Kidney glomerular epithelial cell (primary cell): ENCODE measurements at places on chromosomes 16 and 17.

DNA sequence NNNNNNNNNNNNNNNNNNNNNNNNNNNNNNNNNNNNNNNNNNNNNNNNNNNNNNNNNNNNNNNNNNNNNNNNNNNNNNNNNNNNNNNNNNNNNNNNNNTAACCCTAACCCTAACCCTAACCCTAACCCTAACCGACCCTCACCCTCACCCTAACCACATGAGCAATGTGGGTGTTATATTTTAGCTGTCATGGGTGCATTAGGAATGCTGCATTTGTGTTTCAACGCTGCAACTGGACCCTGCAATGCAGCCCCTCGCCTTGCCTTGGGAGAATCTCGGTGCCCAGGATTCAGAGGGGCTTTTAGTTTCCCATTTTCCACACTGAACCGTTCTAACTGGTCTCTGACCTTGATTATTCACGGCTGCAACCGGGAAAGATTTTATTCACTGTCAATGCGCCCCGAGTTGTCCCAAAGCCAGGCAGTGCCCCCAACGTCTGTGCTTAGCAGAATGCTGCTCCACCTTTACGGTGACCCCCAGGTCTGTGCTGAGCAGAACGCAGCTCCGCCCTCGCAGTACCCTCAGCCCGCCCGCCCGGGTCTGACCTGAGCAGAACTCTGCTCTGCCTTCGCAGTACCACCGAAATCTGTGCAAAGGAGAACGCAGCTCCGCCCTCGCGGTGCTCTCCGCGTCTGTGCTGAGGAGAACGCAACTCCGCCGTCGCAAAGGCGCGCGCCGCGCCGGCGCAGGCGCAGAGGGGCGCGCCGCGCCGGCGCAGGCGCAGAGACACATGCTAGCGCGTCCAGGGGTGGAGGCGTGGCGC, 43.3 kb downstream of the POLR3K start:
- no peak for DNase-seq

GRCh38 chr16:59604354-59604753, 870.2 kb upstream of the GOT2 start:
- DNase-seq, result no peak

- DNase-seq, result peak; percentile 52
Measured at GRCh38 chr17:1486802-1487695, 5.4 kb downstream of the MYO1C start.

- no peak for DNase-seq
Measured at GRCh38 chr16:28163699-28164098, 48.1 kb downstream of the XPO6 start.

DNA sequence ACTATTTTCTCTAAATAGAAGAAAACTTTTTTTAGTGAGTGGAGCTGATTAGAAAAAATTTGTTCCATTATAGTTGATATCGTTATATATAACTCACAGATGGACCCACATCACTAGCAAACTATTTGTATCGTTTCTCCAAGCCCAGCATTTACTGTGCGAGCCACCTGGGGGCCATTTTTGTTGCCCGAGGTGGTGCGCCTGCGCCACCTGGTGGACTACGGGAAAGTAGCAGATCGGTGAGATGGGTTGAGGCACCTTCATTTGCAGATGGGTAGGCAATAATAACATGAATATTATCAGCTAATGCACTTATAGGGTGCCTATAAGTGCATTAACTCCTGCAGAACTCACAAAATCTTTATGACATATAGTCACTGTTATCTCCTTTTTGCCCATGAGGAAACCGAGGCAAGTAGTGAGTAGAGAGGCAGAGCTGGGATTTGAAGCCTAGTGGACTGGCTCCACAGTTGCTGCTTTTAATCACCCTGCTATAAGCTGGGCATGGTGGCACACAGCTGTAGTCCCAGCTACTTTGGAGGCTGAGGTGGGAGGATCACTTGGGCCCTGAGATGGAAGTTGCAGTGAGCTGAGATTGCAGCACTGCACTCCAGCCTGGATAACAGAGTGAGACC, 23.2 kb upstream of the NTN1 start:
- DNase-seq, result peak; percentile 48

- DNase-seq, result no peak
Measured at GRCh38 chr17:55285340-55286301, 20.9 kb downstream of the HLF start.

GRCh38 chr17:51347851-51348584, 87.7 kb downstream of the UTP18 start:
- no peak for DNase-seq

DNA sequence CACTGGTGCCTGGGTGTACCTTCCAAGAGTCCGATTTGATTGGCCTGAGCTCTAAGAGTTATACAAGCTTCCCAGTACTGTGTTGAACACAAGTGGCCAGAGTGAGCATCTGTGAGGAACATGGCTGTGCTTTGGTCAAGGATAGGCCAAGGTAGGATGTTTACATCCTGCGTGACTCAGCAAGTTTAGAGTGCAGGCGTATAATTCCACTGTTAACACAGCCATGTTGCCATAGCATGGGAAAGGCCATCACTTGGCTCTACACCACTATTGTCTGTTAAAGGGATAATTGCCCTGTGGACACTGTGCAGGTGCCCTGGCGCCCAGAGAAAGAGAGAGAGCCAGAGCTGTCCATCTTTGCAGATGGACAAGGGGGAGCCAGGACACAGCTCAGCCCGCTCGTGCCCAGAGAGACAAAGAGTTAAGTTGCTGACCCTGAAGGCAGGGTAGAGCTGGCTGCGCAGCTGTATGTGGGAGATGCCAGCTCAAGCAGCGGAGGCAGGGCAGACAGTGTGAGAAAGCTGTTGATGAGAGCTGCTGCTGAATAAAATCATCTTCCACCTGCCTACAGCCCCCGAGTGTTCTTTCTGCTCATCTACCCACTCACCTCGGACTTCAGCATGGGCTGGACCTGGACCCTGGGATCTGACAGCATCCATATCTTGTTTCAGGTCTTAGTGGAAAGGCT, 11.7 kb downstream of the CFAP52 start:
- DNase-seq, result no peak

GRCh38 chr17:8599351-8600011, 31.0 kb downstream of the MYH10 start:
- no peak for DNase-seq

DNA sequence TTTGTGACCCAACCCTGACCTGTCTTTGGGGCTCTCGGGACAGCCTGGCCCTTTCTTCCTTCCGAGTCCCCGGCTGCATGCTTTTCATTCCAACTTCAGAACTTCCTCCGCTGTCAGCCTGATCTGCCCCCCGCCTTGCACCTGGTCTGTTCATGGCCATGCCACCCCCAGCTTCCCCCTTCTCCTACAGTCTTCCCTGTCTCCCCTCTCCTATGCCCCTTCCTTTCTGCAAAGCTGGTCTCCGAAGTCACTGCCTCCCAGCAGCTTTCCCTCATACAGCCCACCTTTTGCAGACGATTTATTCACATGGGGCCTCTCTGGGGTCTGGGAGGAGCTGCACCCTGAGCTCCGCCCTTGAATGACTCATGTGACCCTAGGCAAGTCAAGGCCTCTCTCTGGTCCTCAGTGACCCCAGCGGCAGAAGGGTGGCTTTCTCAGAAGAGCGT, 47.1 kb upstream of the SDK2 start:
- no peak for DNase-seq

GRCh38 chr17:18246109-18246725, 12.3 kb downstream of the FLII start:
- no peak for DNase-seq

DNA sequence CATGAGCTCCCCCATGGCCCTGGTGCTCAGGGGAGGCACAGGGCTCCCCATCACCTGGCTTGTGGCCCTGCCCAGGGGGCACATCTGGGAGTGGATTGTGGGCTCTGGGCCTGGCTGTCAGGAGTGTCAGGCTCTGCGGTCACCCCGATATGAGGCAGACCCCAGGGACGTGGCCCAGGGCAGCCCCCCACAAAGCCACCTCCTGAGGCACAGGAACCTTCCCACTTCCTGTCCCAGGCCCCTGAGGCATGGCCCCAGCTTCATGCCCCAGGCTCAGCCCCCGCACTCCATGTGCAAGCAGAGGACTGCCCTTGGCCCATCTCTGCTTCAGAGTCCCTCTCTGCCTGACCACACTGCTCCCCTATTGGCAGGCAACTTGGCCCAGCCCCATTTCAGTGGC, 160.3 kb downstream of the PCTP start:
- no peak for DNase-seq

GRCh38 chr16:46800494-46800893, 30.5 kb downstream of the C16orf87 start:
- no peak for DNase-seq

DNA sequence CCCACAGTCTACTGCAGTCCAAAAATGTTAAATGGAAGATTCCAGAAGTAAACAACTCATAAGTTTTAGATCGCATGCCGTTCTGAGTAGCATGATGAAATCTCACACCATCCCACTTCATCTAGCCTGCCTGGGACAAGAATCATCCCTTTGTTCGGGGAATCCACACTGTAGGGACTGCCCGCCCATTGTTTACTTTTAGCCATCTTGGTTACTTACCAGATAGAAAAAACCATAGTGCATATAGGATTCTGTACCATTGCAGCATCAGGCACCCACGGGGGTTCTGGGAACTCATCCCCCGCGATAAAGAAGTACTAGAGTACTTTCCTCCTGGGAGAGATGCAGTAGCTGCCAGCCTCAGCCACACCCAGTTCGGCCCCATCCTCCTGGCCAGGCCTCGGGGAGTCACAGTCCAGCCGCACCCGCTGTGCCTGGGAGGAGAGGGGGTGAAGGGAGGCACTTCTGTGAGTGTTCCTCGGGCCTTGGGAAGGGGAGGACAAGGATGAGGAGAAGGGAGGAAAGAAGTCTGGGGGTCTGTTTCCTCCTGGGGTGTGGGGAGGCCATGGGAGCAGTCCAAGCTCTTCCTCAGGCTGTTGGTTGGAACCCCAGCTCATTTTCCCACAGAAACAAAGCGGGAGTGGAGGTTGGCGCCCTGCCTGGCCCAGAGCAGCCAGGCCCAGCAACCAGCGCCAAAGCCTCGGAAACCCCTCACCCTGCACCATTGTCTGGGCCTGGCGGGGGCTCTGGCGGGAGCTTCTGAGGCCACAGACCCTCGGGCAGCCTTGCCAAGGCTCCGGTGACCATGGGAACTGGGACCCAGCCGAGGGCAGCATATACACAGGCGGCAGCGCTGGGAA, 8.9 kb downstream of the TRIM47 start:
- DNase-seq, result no peak

GRCh38 chr17:50576864-50577263, 16.3 kb downstream of the CACNA1G start:
- DNase-seq, result no peak

DNA sequence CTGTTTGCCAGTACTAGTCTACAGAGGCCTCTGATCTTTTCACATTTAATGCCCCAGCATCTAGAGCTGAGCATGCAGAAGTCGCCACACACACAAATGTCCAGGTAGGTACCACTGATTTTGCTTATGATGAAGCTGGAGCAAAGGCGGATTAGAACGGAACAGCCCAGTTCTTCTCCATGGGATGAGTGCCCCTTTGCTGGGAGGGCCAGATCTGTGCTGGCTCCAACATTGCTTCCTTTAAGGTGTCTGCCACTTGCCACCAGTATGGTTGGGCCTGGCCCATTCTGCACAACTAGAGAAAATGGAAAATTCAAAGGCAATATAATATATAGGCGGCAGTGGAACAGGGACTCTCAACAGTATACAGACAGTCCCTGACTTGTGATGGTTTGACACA, 2.2 kb upstream of the MNT start:
- DNase-seq, result no peak

- DNase-seq, result no peak
Measured at GRCh38 chr17:62588109-62588508, 39.4 kb upstream of the MRC2 start.

DNA sequence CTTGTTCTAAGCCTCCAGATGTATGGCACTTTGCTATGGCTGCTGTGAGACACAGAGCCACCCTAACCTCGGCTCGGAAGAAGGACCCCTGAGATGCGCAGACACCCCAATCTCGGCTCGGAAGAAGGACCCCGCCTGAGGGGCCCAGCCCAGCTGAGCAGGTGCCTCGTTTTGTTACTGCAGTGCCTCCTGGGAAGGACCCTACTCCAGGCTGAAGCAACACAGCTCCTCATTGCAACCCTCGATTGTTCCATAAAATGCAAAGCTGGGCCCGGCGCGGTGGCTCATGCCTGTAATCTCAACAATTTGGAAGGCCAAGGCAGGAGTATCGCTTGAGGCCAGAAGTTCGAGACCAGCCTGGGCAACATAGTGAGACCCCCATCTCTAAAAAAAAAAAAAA, 61.3 kb downstream of the C16orf95 start:
- no peak for DNase-seq

GRCh38 chr16:11107780-11108465, 148.1 kb downstream of the SOCS1 start:
- DNase-seq, result no peak

DNA sequence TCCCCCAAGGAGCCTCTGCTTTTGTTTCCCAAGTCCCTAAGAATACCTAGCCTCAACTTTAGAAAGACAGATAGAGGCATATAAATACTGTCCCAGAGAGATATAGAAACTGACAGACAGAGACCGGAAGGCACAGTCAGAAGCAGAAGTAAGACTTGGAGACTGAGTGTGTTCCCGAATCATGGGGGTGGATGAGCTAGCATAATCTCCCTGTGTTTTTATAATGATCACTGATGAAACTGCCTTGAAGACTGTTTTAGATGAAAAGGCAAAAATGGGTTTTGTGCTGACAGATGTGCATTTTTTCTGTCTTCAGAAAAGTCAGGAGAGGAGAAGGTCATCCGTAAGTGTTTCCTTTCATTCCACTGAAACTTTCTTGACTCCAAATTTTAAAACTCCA, 8.3 kb upstream of the PSMD3 start:
- peak; percentile 71 for DNase-seq

GRCh38 chr16:73315645-73316044, 267.7 kb upstream of the ZFHX3 start:
- no peak for DNase-seq

DNA sequence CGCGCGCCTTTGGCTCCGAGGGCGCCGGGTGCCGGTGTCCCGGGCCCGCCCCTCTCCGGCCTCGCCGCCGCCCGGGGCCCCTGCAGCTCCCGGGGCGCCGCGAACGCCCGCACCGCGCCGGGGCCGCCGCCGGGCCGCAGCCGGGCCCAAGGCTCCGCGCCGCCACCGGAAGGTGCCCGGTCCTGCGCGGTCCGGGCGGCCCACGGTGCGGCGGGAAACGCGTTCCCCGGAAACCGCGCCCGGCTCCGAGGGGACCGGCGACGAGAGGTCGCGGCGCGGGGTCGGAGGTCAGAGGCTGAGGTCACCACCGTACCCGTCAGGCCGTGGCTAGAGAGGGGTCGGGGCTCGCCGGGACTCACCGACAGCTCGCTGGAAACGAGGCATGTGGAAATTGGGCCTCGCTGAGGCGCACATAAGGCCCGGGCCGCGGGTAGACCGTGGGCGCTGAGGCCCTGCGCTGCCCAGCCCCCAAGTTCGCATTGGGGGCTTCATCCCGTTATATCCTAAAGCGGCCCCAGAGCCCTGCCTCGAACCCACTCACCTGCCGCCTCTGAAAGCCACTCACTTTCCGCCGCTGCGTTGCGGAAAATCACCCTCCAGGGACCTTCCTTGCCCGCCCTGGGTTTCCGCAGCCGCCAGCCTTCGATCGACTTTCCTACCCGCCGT, at the start of gene DUS1L:
TSS of gene DUS1L (minus strand) at position 167 of the 666 bp plus-strand sequence. CDS start 745 bp downstream, outside the sequence.
- no peak for DNase-seq
